Stimulated activated CD4-positive, alpha-beta T cell treated with anti-CD3 and anti-CD28 coated beads, Interleukin-15, amount 100 ng/mL, for 1 hour (primary cell): ENCODE measurements at places on chromosomes 2 and 18.

DNA sequence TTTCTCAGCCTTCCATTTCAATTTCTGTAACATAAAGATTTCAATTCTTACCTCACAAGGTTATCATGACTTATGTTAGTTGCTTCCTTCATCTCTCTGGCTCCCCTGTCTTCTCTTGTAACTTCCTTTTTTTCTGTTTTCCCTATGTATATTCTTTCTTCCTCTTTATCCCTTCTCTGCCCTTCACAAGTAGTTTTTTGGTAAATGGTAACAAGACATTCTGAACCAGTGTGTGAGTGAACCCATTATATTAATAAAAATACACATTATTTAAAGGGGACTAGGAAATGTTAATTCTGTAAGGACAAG, 8.4 kb downstream of the ACSL3 start:
- no peak for DNase-seq

DNA sequence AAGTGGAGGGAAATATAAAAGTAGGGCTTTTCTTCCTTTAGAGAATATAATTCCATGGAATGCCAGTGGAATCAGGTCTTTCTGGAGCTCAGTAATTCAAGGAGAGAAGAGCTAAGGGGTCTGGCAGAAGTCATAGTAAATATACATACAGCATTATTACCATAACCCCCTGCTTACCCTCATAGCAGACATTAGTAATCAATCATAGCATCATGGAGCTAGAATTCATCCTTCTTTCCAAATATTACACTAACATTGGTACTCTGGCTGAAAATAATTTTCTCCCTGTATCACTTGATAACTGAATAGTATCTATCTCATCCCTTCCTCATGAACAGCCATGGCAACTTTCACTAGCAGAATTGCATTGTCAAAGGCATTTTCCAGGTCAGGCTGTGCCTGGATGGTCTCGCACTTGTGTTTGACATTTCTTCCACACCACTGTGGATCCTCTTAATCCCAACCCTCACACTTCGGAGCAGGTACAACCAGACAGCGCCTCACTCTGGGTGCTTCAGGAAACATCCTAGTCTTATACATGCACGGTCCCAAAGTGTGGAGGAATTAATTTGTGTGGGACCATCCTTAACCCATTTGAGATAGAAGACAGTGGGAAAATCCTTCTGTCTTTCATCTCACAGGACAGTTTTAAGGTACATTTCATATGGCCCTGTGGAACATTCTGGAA, 84.2 kb upstream of the SEC11C start:
- no peak for DNase-seq

GRCh38 chr2:127051116-127052056, 55.6 kb downstream of the BIN1 start:
- DNase-seq, result no peak

DNA sequence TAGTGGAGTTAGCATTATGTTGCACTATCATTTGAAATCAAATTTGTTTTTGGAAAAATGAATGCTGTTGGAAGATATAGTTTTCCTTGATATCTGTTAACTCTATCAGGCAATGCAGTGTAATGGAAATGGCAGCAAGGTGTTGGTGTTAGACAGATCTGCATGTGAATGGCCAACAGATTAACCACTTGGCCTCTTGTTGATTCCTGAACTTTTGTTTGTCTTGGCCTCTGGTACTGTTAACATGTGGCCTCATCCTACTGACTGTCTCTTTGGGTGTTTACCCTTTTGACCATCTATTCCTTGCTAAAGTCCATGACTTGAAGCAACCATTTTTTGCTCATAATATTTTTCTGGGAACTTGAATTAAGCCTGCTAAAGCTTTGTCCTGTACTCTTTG, 110.2 kb upstream of the CDH2 start:
- DNase-seq, result no peak

DNA sequence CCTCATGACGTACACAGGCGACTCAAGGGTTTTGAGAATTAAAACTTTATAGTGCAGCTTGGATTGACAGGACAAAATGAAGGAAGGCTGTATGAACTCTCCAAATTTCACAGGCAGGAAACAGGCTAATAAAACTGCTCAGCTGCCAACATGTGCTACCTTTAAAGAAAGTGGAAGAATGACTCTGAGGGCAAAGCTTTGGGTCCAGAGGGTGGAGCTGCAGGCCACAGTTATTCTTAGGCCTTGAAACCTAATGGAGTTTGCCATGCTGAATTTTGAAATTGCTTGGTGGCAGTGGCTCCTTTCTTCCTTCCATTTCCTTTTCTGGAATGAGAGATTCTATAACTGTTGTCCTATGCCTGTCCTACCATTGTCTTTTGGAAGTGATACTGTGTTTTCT, 34.8 kb downstream of the HAT1 start:
- no peak for DNase-seq

- DNase-seq, result no peak
These were observed 270.0 kb downstream of the HDAC4 start for GRCh38 chr2:239130786-239131325.

- peak; percentile 17 for DNase-seq
These were observed 50.6 kb downstream of the RAPH1 start for GRCh38 chr2:203484266-203485112.

GRCh38 chr2:7037340-7038333, 120.4 kb downstream of the RNF144A start:
- DNase-seq, result peak; percentile 28

DNA sequence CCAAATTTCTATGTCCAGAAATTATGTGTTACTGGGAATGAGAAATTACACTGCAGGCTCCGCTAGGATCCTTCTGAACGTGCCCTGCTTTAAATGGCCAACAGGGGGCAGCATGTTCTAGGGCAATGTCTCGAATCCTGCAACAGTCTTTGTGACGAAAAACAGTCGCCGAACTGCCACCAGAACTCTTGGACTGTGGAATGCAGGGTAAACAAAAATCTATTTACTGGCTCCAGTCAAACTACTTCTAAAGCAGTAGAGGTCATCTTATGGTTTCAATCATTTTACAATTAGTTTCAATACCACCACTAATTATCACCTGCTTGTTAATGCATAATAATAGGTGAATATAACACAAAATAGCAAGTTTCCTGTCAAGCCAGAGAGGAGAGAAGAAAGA, 9.8 kb upstream of the ZNF397 start:
- peak; percentile 60 for DNase-seq

GRCh38 chr2:74864728-74865722, 31.1 kb downstream of the HK2 start:
- DNase-seq, result no peak

DNA sequence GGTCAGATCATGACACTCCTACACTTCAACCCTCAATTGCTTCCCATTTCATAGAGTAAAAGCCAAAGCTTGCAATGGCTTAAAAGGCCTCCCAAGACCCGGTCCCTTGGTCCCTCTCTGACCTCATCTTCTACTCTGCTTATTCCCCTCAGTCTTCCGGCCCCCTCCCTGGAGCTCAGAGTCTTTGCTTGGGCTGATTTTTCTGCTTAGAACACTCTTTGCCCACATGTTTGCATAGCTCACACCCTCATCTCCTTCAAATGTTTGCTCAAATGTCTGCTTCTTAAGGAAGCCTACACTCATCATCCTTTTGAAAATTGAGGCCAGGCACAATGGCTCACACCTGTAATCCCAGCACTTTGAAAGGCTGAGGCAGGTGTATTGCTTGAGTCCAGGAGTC, 65.6 kb upstream of the CAPN13 start:
- no peak for DNase-seq

DNA sequence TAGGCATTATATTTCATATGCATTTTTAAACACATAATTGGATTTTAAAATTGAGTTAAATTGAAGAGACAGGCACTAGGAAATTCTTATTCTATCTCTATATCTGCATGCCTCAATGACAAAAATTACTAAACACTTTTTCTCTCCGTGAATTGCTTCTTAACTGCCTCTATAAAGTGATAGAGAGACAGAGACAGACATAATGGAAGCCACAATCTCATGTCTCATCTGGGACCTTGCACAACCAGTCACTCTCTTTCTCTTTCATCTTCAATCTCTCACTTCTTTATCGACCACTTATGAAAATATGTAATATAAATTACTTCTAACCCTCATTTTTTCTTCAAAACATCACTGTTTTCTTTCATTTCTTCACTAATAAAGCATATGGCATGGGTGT, 238.9 kb upstream of the ZNF804A start:
- DNase-seq, result no peak

- no peak for DNase-seq
These were observed 26.8 kb downstream of the MEX3C start for GRCh38 chr18:51170664-51171063.

DNA sequence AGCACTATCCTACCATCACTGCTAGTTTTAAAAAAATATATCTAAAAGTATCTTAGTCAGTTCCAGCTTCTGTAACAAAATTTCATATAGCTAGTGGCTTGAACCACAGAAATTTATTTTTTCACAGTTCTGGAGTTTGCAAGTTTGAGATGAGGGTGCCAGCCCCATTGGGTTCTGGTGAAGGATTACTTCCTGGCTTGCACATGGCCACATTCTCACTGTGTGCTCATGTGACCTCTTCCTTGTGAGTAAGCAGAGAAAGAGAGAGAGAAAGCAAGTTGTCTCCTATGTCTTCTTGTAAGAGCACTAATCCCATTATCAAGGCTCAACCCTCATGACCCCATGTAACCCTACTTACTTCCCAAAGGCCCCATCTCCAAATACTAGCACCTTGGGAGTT, 158.9 kb downstream of the DOK6 start:
- DNase-seq, result no peak
